Pons (tissue), 1 donor: ENCODE measurements at places on chromosomes 5 and 9.

DNA sequence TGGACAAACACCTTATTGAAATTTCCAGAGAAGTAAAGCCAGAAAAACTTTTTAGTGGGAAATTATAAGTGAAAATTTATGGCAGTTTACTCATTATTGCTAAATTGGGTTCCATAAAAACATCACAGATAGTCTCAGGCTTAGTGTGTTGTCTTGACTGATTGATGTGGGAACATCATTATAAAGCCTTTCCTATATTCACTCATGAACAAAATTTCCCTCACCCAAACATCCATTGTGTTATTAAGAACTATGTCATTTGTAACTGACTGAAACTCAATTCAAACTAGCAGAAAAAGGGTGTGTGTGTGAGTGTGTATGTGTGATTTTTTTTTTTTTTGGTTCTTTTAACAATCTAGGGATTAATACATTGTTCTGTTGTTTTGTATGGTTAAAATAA, 143.7 kb upstream of the SEMA6A start:
- no peak for DNase-seq

DNA sequence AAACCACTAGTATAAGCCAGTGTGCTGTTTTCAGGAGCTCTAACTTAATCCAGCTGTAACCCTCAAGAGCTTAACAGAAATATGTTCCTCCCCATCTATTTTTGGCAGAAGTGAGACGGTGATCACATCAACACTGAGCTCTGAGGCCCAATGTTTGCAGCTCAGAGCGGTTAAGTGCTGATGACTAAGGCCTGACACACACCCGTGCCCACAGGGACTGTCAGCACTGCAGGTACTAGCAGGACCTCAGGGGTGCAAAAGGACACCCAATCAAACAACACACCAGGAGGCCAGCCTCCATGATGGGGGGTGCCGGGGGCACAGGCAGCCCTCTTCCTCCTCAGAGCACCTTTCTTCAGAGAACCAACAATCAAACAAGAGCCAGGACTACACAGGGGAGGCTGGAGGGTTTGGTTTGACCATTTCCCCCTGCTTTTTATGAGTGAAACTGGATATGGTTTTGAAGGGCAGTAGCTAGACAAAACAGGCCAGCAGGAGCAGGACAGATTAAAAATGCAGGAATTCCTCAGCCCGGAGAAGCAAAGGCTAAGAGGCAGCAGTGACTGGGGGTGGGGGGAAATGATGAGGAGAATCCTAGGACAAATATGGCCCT, 61.3 kb downstream of the RAPGEF1 start:
- no peak for DNase-seq

GRCh38 chr5:170917113-170917512, 55.3 kb downstream of the RANBP17 start:
- no peak for DNase-seq

DNA sequence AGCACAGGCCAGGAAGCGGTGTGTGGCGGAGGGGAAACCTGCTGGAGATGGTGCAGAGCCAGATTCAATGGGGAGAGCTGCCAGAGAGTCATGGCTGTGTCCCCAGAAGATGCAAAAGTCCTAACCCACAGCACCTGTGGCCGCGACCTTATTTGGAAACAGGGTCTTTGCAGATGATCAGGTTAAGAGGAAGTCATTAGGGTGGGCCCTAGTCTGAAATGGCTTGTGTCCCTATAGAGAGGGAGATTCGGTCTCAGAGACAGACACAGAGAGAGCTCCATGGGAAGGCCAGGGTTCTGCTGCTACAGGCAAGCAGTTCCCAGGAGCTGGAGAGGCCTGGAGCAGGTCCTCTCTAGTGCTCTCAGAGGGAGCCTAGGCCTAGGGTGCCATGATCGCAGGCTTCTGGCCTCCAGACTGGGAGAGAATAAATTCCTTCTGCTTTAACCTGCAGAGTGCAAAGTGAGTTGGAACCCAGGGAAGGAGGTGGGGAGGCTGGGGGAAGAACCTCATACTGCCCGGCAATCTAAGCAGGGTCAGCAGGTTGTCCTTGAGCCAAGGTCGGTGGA, 1.9 kb upstream of the LPCAT1 start:
- DNase-seq: no peak

DNA sequence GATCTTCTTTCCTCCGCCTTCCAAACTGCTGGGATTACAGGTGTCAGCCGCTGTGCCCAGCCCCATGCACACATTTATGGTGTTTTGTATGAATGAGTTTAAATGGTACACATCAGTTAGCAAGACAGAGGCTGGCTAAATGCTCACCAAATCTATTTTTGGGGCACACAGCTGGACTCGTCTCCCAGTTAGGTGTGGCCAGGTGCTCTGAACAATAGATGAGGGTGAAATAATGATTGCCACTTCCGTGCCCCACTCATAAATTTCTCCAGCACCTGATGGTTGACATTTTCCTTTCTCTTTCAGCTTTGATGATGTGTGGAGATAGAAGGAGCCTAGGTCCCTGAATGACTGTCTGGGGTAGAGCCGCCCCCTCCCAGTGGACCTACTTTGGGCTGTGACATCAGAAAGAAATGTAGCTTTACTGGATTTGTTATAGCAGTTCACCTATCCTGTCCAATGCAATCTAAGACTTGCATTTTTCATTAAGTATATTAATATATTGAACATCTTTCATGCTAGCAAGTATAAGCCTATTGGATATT, 8.6 kb upstream of the RAPGEF1 start:
- no peak for DNase-seq

DNA sequence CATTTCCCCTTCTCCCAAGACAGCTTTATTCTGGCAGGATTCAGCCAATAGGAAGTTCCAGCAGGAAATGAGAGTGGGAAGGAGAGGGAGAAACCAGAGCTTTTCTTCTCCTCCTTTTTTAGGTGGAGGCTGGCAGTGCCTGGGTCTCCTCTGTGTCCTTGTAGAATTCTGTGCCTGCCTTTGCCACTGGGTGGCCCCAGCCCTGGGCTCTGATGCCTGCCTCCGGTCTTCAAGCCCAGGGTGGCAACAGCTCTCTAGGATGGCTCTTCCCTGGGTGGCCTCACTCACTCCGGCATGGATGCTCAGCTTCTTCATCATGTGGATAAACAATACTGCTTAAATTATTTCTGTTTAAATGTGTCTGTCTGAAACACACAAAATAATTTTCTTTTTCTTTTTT, 694.8 kb downstream of the SEMA5A start:
- DNase-seq: no peak

- DNase-seq: no peak
These were observed 78.5 kb upstream of the SPATA31D4 start for GRCh38 chr9:81849631-81850259.

GRCh38 chr5:42605490-42605889, 151.1 kb upstream of the CCDC152 start:
- DNase-seq: no peak

GRCh38 chr9:137804908-137805630, 72.5 kb upstream of the CACNA1B start:
- no peak for DNase-seq

- DNase-seq: no peak
These were observed 84.8 kb downstream of the TLE1 start for GRCh38 chr9:81604306-81605169.

GRCh38 chr5:7331131-7331530, 64.8 kb upstream of the ADCY2 start:
- no peak for DNase-seq

DNA sequence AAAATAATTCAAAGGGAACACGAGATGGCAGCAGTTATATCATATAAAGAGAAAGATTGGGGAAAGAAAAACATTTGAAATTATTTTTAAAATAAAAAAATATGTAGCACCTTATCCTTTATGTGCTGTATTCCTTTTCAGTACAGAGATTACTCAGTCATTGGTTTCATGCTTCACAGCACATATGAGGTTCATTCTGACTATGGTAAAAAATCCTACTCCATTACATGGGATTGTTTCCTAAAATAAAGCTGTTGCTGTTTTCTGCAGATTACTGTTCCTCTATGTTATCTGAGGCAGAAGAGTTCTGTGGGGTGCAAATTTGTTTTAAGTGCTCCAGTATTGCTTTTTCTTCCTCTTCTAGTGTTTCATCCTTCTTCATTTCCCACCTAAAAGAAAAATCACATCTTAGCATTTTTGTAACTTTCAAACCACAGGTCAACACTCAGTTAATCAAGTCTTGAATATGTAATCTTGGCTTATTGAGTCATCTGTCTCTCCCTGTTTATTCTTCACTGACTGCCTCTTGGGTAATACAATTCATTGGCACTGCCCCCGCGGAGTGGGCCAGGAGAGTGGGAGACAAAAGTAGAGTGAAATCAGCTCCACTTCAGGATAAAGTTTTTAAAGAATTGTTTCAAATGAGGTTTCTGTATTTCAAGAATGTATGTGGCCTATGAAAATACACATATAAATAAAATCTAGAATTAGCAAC, 412.5 kb upstream of the POU5F2 start:
- DNase-seq: no peak

DNA sequence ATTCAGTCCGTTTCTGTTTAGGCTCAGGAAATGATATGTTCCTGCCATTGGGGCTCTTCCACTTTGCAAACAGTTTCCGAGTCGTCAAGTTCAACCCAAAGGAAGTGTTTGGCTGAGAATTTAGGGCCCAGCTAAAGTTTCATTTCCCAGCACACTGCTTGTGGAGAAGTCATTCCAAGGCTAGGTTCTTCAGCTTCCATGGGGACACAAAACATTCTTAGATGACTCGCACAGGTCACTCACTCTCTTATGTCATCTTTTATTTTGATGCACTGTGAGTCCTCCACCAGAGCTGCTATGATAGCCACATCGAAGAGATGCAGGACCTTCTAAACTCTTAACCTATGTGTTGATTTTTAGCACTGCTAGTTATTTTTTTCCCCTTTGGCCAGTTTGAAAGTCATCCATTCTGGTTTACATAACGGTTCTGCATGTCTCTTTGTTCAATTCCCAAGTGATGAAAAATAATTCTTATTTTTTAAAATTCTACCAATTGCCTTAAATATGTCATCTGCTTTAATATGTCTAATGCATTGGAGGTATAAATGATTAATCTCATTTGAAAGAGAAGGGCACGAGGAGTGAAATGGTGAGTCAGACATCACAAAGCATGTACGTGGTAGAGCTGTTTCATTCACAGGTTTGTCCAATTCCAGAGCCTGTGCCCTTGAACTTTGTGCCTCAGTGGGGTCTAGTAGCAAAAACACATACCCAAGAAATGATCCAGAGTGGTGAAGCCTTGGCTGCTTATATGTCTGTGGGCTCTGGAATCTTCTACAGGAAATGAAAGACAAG, 84.3 kb downstream of the ZNF462 start:
- no peak for DNase-seq
